ENCODE measurements at places on chromosomes 12 and 14.

DNA sequence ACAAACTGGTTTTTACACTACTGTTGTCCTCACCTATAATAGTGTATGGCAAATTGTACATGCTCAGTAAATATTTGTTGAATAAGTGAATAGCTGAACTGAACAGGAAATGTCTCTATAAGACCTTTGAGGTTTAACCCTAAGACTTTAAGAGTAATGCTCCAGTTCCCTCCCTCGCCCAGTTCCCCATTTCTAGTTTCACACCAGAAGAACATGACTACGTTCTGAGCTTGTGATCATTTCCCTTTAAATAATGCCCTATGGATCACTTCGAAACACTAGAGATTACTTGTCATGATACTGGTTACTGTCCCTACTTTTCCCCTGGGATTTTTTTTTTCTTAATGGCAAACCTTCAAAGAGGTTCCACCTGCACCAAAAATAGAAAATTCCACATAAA lies 69.3 kb downstream of the PRKD1 start:
- DNase-seq = no peak

GRCh38 chr14:103928011-103928890 lies at the start of gene TDRD9:
Gene TDRD9, plus strand, starts transcription at chr14:103928456. Its CDS starts 54 bp downstream, at chr14:103928510.
- no peak for DNase-seq

DNA sequence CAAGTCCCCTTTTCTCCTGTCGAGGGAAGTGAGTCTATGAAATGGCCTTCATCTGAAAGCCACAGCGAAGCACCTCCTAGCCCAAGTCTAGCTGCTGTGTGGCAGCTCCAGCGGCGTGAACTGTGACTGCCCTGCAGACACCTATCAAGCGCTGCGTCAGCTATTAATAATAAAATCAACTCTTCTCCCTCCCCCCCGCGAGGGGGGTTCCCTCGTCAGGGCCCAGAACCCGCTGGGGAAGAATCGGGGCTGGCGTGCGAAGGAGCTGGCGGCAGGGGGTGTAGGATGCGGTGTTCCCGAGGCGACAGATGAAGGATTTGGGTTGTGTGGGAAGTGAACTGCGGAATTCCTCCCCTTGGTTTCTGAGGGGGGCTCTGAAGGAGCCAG lies 662 bp upstream of the ATP2A2 start:
- peak; percentile 51 for DNase-seq

DNA sequence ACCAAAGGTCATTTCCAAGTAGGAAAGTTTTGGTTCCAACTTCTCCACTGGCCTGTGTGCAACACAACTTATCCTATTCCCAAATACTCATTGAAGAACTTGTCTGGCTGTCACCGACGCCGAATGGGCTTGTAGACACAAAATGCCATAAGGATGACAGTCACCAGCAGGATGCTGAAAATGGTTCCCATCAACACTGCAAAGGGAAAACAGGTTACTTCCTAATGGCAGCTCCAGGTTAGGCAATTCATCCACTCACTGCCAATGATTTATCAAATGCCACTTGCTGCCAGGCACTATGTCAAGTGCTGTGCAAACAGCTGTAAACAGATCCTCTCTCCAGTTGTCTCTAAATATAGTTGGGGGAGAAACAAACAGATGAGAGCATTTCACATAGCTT lies 6.1 kb downstream of the C12orf76 start:
- DNase-seq = no peak

DNA sequence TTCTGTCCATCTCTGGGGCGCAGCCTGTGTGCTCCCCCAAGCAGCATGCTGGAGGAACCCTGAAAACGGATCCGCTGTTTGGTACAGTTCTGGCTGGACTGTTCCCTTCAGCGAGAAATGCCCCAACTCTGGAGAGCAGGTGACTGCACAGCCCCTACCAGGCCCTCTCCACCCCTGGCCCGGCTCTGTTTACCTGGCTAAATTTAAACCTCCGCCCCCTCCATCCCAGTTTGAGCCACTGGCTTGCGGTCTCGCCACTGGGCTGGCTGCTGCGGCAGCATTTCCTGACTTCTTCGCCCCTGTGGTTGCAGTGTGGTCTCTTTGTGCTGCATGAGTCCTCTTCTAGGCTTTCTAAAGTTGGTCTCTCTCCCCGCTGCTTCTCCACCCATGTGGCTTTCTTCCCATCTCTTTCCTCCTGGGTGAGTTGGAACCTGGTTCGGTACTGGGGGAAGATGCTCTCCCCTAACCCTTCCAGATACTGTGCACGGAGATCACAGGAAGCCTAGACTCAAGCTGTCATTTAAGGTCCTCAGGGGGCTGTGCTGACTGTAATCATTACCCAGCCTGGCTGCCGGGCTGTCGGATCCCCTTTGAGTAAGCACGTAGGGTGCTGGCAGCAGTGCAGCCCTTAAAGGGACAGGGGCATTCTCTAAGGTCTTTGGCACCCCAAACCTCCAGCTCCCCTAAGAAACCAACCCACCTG lies 60.6 kb downstream of the FBXL14 start:
- DNase-seq = peak; percentile 75

GRCh38 chr12:4771960-4772566 lies 51.9 kb downstream of the GALNT8 start:
- DNase-seq = no peak

DNA sequence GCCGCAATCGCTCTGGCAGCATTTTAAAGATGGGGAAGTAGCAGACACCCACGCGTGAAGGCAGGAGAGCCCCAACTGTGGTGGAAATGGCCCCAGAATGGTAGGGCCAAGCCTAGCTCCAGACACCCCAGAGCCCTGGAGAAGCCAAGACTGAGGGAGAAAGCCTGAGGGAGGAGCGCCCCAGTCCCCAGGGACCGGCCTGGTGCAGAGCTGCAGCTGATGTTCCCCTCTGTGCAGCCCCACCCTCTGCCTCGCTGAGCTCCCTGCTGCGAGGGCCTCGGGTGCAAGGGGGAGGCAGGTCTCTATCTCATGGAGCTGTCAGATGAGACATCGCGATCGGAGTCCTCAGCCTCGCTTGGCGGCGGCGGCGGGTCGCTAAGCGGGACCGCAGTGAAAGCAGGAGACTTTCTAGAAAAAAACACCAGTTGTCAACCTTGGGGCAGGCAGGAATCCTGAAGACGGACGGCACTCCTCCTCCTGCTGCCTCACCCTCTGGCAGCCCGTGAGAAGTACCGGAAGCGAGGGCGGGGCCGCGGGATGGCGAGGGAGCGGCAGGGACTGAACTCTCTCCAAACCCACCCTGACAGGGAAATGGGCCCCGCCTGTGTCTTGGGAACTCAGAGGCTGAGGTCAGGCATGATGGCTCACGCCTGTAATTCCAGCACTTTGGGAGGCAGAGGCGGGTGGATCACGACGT lies 6.0 kb downstream of the GAPDH start:
- peak; percentile 92 for DNase-seq

DNA sequence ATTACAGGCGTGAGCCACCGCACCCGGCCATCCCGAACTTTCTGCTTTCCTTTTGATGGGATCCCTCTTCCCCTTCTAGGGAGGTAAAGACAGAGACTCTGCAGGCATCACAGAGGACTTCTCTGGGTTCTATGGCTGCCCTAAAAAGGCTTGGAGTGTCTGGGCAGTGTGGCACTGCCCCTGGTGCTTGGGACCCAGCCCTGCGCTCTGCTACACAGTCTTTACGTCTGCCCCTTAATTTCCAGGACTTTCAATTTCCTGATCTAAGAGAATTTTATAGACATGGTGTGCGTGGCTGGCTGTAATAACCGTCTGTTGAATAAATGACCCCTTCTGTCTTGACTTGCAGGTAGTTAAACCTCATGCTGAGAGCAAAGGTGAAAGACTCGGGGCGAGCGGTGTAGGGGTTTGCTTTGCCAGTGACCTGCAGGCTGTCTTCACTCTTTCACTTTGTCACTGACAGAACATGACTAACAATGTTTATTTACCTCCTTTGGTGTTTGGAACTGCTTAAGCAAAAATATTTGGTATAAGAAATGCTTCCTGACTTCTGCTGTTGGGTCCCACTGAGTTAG lies 110.9 kb upstream of the MAP1LC3B2 start:
- no peak for DNase-seq

GRCh38 chr14:96525452-96525851 lies 23.3 kb downstream of the PAPOLA start:
- no peak for DNase-seq

- no peak for DNase-seq
Measured at GRCh38 chr12:102052192-102053061, 9.4 kb downstream of the WASHC3 start.

All from SW480 (cell line).